RPMI8226 (cell line): ENCODE measurements at places on chromosomes 6 and 20.

DNA sequence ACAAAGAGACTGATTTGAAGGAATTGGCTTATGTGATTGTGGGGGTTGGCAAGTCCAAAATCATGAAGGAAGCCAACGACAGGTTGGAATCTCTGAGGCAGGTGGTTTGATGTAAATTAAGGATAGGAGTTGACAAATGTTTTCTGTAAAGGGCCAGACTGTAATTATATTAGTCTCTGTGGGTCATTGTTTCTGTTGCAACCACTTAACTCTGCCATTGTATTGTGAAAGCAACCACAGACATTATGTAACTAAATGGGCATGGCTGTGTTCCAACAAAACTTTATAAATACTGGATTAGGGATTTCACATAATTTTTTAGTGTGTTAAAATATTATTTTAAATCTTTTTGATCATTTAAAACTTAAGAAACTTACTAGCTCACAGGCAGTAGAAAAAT, 199.2 kb upstream of the MYLIP start:
- no peak for DNase-seq

- no peak for DNase-seq
Observed at GRCh38 chr20:62815066-62815991, 1.5 kb upstream of the COL9A3 start.

DNA sequence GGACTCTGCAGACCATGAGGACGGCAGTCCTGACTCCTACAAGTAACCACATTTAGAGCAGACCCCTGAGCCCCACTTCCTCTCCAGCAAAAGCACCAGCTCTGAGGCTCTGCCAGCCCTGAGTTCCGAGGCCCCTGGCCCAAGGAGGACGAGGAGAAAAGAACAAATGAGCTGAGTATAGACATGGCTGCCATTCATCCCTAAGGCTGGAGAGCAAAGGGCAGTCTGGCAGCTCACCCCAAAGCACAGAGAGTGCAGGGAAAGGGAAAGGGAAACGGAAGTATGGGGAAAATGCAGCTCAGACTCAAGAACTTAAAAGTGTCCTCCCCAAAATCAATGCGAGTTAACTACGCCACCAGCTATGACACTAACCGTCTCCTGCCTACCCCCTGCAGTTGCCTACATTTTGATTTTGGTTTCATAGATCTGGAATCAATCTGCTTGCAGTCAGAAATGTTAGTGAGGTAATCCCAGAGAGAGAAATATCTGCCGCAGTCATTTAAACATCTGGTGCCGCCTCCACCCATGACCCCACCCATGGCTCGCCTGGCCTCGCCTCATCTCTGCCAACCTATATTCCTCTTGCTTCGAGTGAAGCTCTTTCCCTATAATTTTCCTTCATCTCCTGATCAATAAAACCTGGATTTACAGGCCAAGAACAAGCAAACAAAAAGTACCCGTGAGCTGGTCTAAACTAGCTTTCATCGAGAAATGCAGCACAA, 49.6 kb upstream of the AFDN start:
- no peak for DNase-seq

- peak; percentile 76 for DNase-seq
Observed at GRCh38 chr6:149925974-149926777, 3.3 kb upstream of the RAET1G start.

DNA sequence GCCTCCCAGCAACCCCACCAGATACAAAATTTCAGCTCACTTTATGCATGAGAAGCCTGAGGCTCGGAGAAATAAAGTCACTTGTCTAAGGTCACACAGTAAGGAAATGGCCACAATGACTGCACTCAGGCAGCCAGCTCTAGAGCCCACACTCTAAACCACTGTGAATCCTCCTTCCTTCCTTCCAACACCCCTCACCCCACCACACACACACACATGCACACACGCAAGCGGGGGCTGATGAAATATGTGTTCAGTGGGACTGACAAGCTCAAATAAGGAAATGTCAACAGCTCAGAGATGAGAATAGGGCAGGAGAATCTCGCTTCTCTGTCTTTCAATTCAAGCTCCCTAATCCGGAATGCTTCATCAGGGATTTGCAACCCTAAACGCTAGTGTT, 6.0 kb upstream of the BPIFA1 start:
- no peak for DNase-seq

DNA sequence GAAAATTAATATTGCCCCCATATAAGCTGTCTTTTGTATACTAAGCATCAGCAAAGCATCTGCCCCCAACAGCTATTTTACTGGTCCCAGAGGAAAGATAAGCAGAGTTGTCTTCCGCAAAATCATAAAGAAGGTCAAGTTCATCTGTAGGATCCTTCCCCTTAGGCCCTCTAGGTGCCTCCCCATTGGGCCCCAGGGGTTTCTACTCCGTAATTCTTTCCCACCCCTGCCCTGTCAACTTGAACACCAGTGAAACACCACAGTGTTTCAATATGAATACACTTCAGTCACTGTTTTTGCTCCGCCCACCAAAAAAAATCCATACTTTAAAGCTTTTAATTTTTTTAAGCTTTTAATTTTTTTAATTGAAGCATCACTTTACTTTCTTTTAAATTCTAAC, 159.2 kb downstream of the ATXN1 start:
- no peak for DNase-seq

DNA sequence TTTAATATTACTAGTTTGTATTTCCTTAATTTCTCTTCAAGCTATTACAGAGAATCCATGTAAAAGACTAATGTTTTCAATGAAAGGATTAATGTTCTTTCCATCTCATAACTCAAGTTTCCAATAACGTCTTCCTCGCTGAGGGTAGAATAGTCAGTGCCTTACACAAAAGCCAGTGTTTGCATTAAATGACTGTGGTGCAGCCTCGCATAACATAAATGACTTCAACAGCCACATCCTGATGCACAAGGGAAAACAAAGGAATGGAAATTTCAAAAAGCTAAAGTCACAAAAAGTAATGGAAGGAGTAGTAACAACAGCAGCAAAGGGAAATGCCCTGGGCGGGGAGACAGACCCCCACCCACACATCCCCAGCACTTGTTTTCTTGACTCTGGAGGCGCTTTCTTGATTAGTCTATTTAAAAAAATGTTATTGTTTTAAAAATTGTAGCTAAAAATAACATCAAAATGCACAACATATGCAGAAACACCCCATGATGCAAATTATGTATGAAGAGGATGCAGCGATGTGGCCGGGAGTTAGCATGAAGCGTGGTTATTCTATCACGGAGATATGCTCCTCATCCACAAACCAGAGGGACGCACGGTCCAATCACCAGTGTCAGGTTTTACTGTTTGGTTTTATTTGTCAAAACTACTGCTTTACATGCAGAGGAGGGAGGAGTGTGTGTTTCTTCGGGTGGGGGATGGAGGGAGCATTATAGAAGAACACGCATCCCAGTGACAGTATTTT, 228.6 kb downstream of the GMPR start:
- DNase-seq = no peak

- DNase-seq = no peak
Observed at GRCh38 chr6:44800784-44801592, 413.5 kb downstream of the CDC5L start.

- DNase-seq = no peak
Observed at GRCh38 chr6:98928688-98929087, 19.1 kb downstream of the FBXL4 start.

- DNase-seq = no peak
Observed at GRCh38 chr6:148943451-148943850, 196.6 kb downstream of the UST start.

- DNase-seq = no peak
Observed at GRCh38 chr6:138099832-138100231, 7.4 kb downstream of the PERP start.

- no peak for DNase-seq
Observed at GRCh38 chr6:32147401-32148132, 4.2 kb downstream of the PRRT1 start.

DNA sequence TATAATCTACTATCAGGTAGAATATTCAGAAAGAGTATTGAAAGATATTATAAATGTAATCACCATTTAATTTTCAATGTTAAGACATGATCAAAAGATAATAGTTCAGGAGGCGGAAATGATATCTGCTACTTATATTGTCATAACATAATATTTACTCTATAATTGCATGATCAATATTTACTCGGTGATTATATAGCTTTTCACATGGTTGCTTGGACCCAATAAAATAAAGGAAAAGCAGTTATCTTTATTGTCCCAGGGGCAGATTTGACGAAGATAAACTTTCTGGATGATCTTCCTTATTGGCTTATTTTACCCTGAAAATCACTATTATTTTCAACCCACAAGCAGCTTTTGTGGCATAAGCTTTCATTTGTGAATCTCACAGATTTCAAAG, 350.4 kb downstream of the HACE1 start:
- no peak for DNase-seq

- no peak for DNase-seq
Observed at GRCh38 chr20:23624324-23624691, 13.4 kb downstream of the CST3 start.

DNA sequence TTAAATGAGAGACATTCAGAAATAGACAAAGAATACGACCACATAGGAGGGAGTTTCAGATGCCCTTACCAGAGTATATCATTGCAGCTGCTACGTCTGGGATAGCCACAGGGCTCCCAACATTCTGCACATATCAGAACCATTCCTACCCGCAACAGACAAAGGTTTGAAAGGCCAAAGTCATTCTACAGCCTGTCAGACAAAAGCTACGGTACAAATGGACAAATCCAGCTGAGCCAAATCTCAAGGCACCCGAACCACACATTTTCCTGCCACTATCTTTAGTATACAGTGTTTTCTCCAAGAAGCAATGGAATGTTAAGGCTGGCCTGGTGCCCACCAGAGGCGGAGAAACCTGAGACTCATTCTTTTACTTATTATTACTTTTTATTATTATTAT, 30.5 kb upstream of the LYRM2 start:
- DNase-seq = no peak

GRCh38 chr6:83155794-83156193, 37.3 kb downstream of the PGM3 start:
- no peak for DNase-seq

- DNase-seq = no peak
Observed at GRCh38 chr6:165456286-165456685, 146.9 kb upstream of the C6orf118 start.

GRCh38 chr6:159894991-159895390, 4.2 kb downstream of the MAS1 start:
- DNase-seq = no peak

- DNase-seq = no peak
Observed at GRCh38 chr6:118514689-118515088, 33.4 kb upstream of the PLN start.

GRCh38 chr20:53411891-53412290, 181.7 kb downstream of the ZNF217 start:
- no peak for DNase-seq

DNA sequence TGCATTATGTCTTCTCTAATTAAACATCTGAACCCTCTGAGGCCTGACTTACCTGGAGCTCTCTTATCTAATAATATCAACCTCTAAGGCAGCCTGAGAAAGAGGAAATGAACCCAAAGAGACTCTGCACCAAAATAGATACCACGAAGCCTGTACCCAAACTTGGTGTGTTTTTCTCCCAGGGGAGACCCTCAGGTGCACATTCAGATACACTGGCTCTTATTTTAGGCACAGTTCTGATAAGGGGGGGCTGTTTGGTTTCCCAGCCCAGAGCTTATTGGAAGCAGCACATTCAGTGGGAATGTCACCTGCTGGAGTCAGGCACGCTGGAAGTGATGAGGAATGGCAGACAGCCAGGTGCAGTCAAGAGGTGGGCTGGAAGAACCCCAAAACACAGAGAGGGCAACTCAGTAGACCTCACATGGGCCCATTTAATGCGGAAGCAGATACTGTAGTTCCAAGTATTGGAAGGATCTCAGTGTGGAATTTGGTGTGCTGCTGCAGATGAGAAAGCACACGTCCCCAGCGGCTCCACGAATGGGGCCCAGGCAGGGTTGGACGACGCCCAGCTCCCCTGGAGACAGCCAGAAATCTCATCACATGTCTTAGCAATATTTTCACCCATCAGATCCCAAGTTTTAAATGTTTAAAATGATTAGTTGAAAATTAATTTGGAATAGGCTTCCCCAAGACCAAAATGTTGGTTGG, 9.7 kb upstream of the CCR6 start:
- DNase-seq = peak; percentile 25

DNA sequence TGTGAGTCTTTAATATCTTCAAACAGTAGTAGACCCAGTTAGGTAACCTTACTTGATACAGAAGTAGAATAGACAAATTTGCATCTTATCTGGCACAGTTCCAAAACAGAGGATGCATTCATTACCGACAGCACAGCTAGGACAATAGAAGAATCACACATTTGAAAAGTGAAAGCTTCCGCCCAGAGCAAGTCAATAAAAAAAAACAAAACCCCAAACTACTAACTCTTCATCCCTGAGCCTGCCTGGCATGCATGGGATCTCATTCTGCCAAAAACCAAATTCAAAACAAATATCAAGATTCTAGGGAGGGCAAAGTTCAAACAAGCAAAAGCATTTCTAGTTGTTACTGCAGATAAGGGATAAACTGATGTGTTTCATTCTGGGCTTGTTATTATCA, 235.4 kb downstream of the BTBD9 start:
- DNase-seq = no peak

GRCh38 chr6:129623008-129623732, 86.8 kb downstream of the ARHGAP18 start:
- no peak for DNase-seq

GRCh38 chr6:81713205-81713604, 39.3 kb downstream of the TENT5A start:
- DNase-seq = no peak

DNA sequence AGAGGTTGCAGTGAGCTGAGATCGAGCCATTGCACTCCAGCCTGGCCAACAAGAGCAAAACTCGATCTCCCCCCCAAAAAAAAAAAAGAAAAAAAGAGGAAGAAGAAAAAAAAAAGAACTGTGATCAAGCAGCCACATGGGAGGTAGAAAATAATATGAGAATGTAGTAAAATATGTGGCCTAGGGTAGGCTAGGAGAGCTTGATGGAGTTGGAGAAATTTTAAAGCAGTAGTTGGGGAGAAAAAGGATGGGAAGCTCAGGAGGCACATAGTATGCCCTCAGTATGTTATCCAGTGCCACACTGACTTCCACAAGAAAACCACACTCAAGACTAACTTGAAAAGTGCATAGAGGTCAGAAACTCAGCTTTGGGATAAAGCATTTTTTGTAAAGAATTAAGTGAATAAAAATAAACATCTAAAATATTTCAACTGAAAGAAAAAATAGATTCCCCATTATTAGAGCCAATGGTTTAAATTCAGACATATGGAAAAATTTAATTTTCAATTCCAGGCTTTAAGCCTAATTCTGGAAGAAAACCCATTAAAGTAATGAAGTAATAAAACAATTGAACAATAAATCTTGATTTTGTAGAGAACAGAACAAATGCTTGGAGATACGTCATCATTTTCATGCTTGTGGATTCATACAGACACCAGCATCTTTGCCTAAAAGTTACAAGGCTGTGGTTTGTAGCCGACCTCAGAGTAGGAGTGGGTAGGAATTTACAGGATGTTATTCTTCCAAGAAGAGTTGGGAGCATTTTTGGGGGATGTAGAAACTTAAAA, 34.7 kb downstream of the PLEKHG1 start:
- DNase-seq = no peak

- peak; percentile 68 for DNase-seq
Observed at GRCh38 chr6:107116328-107116892, 1.1 kb upstream of the BEND3 start.
